K562 (cell line): ENCODE measurements at places on chromosomes 16 and 17. TPM values are rescaled to one million over a fixed set of nuclear protein-coding genes. Genes with fewer than 3 reads are reported as not detected.

Gene RAB37
- not detected in 2 replicates for polyA plus RNA-seq

Gene TBC1D26
- not detected in 2 replicates for polyA plus RNA-seq

Gene KCNJ18
- not detected in 2 replicates for polyA plus RNA-seq

Gene RCVRN
- not detected in 2 replicates for polyA plus RNA-seq

Gene PRSS33
- not detected in 2 replicates for polyA plus RNA-seq

Gene FBXO39
- polyA plus RNA-seq: not detected in 2 replicates

Gene FOXJ1
- not detected in 2 replicates for polyA plus RNA-seq

Gene KRT16
- not detected in 2 replicates for polyA plus RNA-seq

Gene KRT25
- not detected in 2 replicates for polyA plus RNA-seq

Gene HEATR9
- polyA plus RNA-seq: not detected in 2 replicates
